Cardiac muscle cell (in vitro differentiated cells and primary cell): ENCODE measurements at places on chromosomes 6 and 20. TPM values are rescaled to one million over a fixed set of nuclear protein-coding genes. Genes with fewer than 3 reads are reported as not detected.

The COL19A1 gene
- 0.11 and 0.27 TPM in 2 replicates for total RNA-seq

The HCRTR2 gene
- total RNA-seq = 0.21 TPM in 1 of 2 replicates, not detected in the other

The ADGRB3 gene
- 0.81 and 1.4 TPM in 2 replicates for total RNA-seq

The CEP57L1 gene
- total RNA-seq = 11.2 and 14.5 TPM in 2 replicates

- peaks cover 12% of the 10 kb centered on the region for H3K4me1 ChIP-seq
- no peak for DNase-seq
- H3K27me3 ChIP-seq = no peaks in the 10 kb centered on the region
- H3K27ac ChIP-seq = no peak overlapping the region
- no peaks in the 10 kb centered on the region for H3K36me3 ChIP-seq
Observed at GRCh38 chr6:137211910-137212309, 7.3 kb downstream of the IFNGR1 start.

The CD93 gene
- total RNA-seq = 0.11 and 0.63 TPM in 2 replicates

DNA sequence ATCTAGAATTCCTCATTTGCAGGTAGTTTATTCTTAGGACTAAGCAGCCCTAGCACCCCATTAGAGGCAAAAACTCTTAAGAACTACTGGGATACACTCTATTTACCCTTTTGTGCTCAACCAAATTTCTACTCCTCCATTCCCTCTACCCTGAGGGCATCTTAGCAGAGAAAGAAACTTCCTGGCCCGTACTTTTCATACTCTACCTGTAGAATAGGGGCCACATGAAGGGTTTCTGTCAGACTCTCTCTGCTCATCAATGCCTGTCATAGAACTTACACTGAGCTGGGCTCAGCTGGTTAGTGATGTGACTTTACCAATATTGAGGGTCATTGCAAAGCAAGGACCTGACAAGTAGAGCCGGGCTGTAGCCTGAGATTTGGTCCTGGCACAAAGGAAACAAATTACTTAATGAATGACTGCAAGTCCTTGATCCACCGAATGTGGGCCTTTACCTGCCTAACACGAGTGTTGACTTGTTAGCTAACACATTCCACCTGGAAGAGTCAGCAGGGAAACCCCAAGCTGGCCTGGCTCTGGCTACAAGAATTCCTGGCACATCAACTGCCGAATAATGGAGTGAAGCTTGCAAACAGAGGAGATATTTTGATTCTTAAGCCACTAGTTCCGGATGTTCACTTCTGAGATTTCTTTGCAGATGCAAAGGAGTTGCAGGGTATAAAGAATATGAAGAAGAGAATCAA is 280.5 kb upstream of the JAG1 start:
- H3K4me3 ChIP-seq = no peak overlapping the region
- H3K4me1 ChIP-seq = no peaks in the 10 kb centered on the region
- no peaks in the 10 kb centered on the region for H3K36me3 ChIP-seq
- no peak overlapping the region for H3K27ac ChIP-seq
- no peak for DNase-seq

DNA sequence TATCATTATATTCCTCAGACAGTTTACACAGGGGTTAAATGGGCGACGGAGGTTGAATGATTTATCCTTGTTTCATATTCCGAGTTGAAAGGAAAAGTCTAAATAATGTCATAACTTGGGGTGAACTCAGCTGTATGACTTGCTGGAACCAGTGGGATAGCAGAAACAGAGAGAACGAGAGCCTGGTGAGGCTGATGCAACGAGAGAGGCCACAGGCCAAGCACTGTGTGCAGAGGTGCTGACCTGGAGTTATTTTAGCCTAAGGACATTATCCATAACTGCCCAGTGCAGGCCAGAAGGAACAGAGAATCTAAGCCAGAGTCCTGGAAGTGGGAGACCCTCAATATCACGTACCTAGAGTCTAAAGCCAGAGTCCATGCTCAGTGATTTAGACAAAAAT is 394.9 kb downstream of the MAFB start:
- H3K4me1 ChIP-seq = no peaks in the 10 kb centered on the region
- H3K27me3 ChIP-seq = no peaks in the 10 kb centered on the region
- H3K4me3 ChIP-seq = no peak overlapping the region
- DNase-seq = no peak

DNA sequence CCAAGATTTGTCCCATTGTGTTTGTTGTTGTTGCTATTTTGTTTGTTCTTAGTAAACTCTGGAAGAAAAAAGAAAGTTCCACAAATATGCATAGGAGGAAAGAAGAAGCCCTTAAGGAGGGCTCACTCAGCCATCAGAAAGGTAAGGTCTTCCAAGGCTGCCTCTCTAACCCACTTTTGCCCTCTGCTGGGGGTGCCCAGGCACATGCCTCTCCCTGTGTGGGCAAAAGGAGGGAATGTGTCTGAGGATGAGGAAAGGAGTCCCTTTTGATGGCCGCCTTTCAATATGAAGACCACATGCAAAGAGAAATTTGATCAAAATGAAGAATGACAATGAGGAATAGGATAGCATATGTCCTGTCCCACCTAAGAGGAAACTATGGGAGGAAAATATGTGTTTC is 248.2 kb upstream of the POU3F2 start:
- no peaks in the 10 kb centered on the region for H3K36me3 ChIP-seq
- no peak overlapping the region for H3K4me3 ChIP-seq
- no peak for DNase-seq
- H3K4me1 ChIP-seq = no peaks in the 10 kb centered on the region

The CRNKL1 gene
- total RNA-seq = 18.8 and 24.8 TPM in 2 replicates

DNA sequence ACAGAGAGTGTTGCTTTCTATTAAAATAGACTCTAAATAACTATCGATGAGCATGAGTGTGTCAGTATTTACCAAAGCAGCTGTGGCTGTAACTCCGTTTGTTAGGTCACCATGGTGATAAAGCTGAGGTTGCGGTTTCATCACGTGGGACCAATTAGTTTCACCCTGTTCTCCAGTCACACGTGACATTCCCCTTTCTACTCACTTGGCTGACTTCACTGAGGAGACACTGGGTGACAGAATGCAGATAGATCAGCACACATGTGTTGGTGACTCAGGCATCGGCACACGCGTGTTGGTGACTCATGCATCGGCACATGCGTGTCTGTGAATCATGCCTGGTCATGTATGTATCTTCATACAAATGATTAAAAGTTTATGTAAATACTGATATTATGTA is 285.4 kb downstream of the THBS2 start:
- H3K27ac ChIP-seq = no peak overlapping the region
- H3K4me1 ChIP-seq = no peaks in the 10 kb centered on the region
- no peaks in the 10 kb centered on the region for H3K27me3 ChIP-seq
- DNase-seq = peak; percentile 86

The CRISP3 gene
- not detected in 2 replicates for total RNA-seq

GRCh38 chr6:121838842-121839241 is 403.4 kb downstream of the GJA1 start:
- H3K4me1 ChIP-seq = no peaks in the 10 kb centered on the region
- no peaks in the 10 kb centered on the region for H3K36me3 ChIP-seq
- peak; percentile 96 for DNase-seq
